ENCODE measurements at places on chromosomes 5 and 9. TPM values are rescaled to one million over a fixed set of nuclear protein-coding genes. Genes with fewer than 3 reads are reported as not detected.

- no peak for DNase-seq
These were observed 28.1 kb upstream of the CETN3 start for GRCh38 chr5:90437663-90438062.

Gene DMXL1
- 36.7 TPM for total RNA-seq

- DNase-seq: no peak
These were observed at the start of gene PCDHA2 for GRCh38 chr5:140794595-140795258. PCDHA2 (plus strand) TSS chr5:140794852.

Gene ADAMTSL1
- total RNA-seq: 3.4 TPM

DNA sequence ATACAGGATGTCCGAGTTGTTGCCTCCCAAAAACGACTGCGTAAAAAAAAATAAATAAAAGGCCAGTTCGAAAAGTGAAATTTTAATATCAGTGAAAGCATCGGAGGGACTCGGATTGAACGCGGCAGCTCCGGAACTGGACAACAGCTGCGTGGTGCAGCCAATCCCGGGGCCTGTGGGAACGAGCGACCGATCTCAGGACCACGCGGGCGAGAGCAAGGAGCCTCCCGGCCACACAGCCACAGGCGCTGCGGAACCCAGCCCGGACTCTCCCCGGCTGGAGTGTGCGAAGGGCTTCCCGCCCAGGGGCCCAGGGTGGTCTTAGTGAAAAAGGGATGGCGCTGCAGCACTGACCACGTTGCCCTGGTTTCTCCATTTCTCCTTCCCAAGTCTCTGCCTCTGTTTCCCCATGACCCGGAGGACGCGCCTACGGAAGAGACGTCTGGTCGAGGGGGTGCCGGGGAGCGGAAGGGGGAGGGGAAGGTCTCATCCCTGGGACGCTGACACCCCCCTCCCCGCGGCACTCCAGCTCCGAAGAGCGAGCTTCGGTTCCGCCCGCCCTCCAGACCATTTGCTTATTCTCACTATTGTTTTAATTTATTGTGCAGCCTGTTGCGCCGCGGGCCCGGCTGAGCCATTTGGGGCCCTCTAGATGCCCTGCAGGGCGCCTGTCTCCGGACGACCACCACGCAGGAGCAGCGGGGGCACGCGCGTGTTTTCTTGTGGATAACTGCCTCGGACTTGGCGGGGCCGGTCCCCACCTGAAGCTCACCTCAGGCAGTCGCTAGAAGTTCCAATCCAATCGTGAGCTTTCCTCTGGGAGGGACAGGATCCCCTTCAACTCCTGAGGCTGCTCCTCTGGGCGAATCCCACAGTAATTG lies 303.0 kb downstream of the PARP8 start:
- no peak for DNase-seq

Gene ANKRD55
- 0.37 TPM for total RNA-seq

DNA sequence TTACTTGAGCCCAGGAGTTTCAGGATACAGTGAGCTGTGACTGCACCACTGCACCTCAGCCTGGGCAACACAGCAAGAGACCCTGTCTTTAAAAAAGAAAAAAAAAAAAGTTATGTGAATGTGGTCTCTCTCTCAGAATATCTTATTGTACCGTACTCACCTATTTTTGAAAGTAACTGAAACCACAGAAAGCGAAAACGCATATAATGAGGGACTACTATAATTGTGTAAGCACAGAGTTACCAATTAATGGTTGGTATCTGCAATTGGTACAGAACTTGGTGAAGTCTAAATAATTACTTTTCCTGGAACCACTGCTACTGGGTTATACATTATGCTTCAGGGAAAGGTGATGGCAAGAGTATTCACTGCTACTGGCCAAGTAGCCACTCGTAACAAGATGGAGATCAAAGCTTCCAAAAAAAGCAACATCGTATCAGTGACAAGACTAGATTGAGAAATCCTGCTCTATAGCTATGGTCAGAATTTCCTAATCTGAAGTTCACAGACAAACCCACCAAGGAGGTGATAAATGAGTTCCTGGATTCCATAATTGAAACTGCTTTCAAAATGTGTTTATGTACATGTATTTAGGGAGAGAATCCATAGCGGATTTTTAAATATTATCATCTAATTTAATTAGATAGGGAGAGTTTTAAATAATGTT lies 82.7 kb downstream of the NR6A1 start:
- DNase-seq: no peak

DNA sequence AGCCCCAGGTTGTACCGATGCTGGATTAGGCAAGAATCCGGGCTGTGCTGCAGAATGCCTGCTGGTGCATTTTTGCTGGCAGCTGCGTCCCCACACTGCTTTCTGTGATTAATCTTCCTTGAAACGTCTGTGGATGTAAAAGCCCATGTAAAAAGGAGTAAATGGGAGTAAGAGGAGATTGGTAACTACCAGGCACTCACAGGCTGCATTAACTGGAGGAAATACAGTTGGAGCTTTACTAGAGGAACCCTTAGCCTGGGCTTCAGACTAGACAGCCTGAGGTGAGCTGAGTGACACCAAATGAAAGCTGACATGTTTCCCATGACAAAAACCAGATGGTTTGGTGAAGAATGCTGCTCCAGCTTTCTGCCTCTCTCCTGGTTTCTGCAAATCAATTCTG lies 190.4 kb upstream of the GAS1 start:
- no peak for DNase-seq

Measured in liver (tissue), 10 donors.